NCI-H524 treated with DMSO at 0.1 percent for 48 hours (cell line): ENCODE measurements at places on chromosomes 3 and 15.

DNA sequence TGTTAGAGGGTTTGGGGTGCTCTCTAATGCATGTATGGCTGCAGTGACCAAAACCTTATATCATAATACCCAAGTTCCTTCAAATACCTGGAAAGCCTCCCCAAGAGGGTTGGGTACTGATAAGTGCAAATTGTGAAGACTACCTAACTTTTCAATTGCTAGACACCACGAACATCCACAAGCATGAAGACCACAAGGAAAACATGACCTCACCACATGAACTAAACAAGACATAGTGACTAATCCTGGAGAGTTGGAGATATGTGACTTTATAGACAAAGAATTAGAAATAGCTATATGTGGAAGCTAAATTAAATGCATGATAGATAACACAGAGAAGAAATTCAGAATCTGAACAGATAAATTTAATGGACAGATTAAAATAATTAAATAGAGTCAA, 23.9 kb upstream of the AADACL2 start:
- no peak for DNase-seq

DNA sequence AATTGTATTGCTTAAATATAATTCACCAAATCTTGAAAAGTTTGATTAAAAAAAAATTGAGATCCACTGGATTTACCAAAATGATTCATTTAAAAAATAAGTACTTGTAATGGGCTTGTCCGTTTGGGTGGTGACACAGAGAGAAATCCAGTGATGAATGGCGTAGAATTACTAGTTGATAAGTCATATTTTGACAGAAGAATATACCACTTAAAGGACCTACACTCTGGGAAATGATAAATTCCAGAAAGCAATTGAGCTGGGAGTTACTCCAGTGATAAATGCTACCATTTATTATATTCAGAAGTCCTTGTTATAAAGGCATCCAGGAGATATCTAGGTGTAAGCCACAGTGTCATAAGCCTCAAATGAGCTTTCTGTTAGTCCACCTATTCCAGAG, 141.8 kb upstream of the CFAP20DC start:
- DNase-seq: no peak

DNA sequence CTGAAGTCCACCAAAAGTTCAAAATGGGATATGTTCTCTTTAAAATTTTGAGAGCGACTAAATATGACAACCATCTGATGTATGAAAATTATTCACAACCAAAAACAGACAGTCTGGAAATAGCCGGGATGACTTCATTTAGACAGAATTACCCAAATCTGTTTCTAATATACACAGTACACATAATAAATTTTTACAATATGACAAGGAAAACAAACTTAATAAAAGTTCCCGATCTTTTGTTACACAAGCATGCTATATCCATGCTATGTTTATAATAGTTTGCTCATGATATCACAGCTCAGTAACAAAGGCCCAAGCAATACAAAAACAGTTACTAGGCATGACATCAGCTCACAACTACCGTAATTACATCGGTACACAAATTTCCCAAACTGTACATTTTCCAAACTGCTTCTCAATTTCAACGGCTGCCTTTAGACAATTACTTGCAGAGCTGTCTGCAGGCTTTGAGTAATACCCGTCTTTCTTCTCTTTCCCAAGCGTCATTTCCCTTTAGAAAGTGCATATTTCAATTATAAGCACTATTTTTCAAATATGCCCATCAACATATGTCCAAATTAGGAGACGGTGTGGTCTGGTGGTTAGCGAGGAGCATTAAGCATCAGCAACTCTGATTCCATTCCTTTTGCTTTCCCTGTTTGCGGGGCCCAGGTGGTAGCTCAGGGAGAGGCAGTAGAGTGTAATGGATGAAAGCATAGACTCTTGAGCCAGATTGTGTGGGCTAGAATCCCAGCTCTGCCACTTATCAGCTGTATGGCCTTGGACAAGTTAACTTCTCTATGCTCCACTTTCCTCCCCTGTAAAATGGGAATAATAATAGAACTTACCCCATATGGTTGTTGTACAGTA, 481.2 kb downstream of the FOXP1 start:
- DNase-seq: no peak

DNA sequence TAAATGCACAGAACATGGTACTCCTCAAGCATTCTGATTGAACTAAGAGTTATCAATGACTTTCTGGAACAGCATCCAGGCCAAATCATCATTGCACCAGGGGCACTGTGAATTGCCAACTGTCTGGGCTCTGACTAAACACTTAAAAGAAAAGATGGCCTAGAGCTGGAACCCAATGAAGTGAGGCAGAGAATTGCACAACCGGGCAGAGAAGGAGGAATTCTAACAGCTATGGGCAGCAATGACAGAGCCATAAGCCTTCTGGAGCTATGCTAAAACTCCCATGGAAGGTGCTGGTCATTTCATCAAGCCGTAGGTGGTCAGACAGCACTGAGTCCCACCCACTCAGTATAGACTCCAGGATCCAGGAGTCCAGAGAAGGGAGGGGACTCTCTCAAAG, 48.1 kb upstream of the OXTR start:
- DNase-seq: no peak

GRCh38 chr15:100526027-100526481, 2.7 kb downstream of the CERS3 start:
- no peak for DNase-seq

DNA sequence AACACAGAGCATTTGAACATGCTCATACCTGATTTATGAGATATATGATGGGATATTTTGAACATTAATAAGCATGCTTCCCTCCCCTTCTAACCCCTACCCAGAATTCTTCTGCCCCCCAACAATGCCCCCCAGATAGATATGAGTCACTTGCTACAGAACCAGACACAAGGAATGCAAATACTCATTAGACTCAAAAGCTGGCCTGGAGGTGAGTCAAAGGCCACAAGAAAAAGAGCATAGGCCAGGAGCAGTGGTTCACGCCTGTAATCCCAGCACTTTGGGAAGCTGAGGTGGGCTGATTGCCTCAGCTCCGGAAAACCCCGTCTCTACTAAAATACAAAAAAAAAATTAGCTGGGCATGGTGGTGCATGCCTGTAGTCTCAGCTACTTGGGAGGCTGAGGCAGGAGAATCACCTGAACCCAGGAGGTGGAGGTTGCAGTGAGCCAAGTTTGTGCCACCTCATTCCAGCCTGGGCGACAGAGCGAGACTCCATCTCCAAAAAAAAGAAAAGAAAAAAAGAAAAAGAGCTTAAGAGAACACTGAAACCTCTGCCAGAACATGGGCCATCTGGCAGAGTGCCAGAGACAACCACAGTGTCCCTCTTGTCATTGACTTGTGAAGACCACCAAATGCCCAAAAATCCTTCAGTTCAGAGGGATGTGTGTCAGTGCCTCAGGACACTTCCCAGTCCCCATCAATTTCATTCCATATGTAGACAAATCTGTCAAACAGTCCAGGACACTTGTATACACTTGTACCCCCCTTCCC, 3.9 kb upstream of the SH3GL3 start:
- no peak for DNase-seq

DNA sequence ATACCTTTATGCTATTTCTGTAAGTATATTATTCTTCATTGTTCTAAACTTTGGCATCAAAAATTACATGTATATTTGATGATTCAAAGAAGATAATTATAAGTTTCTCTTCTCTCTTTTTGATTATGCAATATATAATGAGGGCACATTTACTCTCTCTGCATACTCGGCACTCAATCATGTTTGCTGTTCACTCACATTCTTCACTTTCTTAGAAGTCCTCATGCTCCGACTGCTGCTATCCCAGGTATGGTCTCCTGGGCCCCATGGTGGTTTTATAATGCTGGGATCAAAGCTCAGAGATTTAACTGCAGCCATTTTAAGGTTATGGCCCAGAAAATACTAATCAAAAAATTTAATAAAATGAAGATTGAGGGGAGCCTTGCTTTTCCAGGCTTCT, 529.7 kb upstream of the IL12A start:
- DNase-seq: no peak

- DNase-seq: no peak
Measured at GRCh38 chr3:183161552-183162336, 790 bp downstream of the LAMP3 start.

DNA sequence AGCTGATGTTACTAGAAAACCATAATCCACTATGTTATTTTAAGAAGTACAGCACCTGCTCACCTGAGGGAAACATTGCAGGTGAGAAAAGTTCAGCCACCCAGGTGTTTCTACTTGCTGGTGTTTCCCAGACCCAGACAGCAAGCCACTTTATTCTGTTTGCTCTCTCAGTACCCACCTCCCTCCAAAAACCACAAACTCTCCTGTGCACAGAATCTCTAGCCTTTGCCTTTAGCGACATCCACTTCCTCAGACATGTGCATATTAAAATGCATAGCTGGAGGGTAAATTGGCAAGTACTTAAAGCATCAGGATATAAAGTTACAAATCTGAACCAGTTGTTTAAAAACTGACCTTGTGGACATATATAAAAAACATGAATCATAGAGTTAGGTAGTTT, 36.7 kb downstream of the VGLL3 start:
- DNase-seq: no peak

- DNase-seq: no peak
Measured at GRCh38 chr3:123642957-123643330, 58.1 kb upstream of the HACD2 start.

- no peak for DNase-seq
Measured at GRCh38 chr3:127822682-127823425, 539 bp upstream of the MGLL start.

DNA sequence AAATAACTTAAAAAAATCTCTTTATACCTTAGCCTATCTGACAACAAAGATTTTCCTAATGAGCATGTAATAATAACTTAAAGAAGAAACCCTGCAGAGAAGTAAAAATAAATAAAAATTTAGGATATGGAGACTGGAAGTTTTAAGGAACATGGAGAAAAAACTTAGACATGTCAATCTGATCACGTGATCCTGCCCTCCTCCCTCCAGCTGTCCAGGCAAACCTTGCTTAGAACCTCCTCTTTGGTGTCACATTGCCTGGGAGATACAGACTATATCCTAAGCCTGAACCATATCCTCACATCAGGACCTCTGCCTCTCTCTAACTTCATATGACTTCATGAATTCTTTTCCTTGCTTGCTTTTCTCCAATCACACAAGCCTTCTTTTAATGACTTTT, 275.5 kb downstream of the CNTN3 start:
- DNase-seq: no peak

DNA sequence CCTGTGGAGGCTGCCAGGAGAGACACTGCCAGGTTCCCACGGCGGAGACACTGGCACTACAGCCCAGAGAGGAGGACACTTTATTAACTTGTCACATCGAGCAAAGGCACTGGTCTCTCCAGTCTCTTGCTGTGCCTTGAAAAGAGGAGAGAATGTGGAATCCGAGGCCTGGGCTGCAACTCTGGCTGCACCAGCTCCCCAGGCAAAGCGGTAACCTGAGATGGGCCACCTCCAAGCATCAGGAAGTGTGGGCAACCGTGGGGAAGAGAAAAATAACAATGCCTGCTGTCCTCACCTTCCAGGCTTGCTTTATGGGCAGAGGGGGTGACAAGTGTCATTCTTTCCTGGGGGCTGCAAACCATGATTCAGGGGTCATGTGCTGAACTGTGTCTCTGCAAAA, 91.6 kb upstream of the RGMA start:
- DNase-seq: no peak

DNA sequence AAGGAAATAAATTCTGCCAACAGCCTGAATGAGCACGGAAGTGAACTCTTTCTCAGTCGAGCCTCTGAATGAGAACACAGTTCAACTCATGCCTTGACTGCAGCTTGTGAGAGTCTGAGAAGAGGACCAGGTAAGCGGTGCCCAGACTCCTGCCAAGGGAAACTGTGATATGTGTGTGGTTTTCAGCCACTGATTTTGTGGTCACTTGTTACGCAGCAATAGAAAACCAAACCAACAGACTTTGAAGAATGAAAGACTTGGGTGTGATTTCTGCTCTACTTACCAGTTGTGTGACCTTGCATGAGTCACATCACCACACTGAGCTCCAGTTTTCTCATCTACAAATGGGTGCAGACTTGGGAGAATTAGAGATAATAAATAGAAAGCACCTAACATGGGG, 30.6 kb upstream of the FAM107A start:
- no peak for DNase-seq

- no peak for DNase-seq
Measured at GRCh38 chr3:79383402-79384012, 384.3 kb downstream of the ROBO1 start.

GRCh38 chr3:165753560-165753959, 83.7 kb downstream of the BCHE start:
- no peak for DNase-seq

GRCh38 chr3:163768048-163768447, 1310.2 kb downstream of the SI start:
- DNase-seq: no peak

DNA sequence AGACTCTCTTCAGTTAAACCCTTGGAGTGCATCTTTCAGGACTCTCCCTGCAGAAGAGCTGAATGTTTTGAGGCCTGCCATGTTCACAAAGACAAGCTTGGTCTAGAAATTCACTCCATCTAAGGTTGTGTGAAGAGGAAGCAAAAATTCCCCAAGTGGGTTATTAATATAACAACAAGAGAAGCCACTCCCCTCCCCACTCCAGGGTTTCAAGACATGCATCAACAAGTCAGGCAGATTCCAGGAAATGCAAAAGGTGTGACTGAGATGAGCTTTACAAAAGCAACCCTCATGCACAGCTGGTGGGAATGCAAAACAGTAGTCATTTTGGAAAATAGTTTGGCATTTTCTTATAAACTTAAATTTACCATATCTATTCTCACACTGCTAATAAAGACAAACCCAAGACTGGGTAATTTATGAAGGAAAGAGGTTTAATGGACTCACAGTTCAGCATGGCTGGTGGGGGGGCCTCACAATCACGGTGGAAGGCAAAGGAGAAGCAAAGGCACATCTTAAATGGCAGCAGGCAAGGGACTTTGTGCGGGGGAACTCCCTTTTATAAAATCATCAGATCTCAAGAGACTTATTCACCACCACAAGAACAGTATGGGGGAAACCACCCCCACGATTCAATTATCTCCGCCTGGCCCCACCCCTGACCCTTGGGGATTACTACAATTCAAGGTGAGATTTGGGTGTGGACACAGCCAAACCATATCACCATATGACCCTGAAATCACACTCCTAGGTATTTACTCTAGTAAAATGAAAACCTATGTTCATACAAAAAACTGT, 31.3 kb downstream of the TARS3 start:
- no peak for DNase-seq

GRCh38 chr15:60351066-60351465, 46.7 kb downstream of the ANXA2 start:
- DNase-seq: no peak

GRCh38 chr3:151008699-151009098, 36.2 kb upstream of the CLRN1 start:
- DNase-seq: no peak

DNA sequence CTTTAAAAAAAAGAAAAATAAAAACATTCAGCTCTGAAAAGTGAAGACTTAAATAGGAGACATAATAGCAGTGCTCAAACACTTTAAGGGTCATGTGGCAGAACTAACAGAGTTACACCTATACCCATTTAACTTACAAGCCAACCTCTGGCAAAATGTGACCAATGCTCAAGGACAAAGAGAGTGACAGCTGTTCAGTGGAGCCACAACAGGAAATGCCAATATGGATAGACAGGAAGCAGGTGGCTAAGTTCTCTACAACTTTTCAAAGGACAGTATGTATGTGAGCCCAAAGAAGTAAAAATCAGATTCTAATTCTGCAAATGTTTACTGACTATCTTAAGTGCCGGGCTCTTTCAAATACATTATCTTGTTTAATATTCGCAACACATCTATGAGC, 3.4 kb downstream of the TMCC1 start:
- DNase-seq: peak; percentile 52

- DNase-seq: no peak
Measured at GRCh38 chr15:89652666-89653065, 2.6 kb downstream of the KIF7 start.
